Fibroblast of mammary gland (primary cell): ENCODE measurements at places on chromosomes 2 and 18.
A peak's percentile ranks its signal among the peaks of the same experiment; 100 is the strongest.

GRCh38 chr18:23887493-23887892 lies 127.1 kb upstream of the TTC39C start:
- peak; percentile 18 for DNase-seq

DNA sequence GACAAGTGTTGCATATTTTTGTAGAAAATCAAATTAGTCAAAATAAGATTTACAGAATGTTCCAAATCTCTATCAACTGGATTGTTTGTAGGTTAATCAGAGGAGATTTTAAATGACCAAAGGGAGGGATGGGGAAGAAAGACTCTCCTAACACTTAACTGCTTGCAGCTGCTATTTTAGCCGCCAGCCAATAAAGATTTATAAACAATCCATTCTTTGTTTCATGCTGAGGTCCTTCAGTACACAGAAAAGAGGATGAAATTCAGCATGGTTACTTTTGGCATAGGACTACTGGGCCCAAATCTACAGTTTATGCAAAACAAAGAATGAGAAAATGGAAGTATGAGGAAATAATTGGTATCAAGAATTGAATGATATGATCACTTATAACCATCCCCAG lies 86.4 kb upstream of the FN1 start:
- DNase-seq = no peak

GRCh38 chr2:39264733-39265132 lies 21.0 kb upstream of the CDKL4 start:
- no peak for DNase-seq

DNA sequence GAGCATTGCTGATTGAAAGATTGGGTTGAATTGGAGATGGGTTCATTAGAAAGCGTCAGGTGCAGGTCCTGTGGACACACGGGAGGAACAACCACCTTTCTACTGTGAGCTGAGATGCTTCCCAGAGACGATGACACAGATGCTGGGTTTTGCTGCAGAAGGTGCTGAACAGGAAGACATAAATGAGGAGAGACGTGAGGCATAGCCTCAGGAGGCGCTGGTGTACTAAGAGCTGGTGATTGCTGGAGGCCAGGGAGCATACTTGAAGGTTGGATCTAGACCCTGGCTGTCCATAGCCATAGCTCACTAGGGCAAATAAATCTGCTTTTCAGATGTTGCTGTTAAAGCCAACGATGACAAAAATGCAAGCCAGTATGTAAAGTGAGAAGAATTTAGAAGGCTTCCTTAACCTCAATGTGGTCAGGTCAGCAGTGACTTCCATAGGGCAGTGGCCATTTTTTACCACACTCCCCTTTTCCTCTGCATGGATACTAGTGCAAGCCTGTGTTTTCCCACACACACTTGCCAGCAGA lies 153.7 kb downstream of the SOX11 start:
- DNase-seq = no peak

DNA sequence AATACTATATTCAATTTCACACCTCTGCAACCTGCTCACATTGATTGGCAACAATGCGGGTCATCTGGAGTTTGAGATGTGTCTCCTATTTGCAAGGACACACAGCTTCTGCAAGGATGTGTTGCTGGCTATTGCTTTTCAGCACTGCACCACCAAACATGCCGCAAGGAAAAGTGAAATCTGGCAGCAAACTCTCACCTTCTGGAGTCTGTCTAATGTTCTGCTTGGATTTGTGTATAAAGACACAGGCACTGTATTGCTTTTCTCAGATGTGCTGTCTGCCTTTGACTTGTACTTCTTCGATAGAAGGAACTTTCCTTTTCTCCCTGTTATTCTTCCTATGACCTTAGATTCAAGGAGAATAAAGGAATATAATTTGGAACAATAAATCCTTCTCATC lies 138.6 kb upstream of the EPHA4 start:
- DNase-seq = no peak

GRCh38 chr2:173037245-173038120 lies 38.2 kb upstream of the MAP3K20 start:
- no peak for DNase-seq

DNA sequence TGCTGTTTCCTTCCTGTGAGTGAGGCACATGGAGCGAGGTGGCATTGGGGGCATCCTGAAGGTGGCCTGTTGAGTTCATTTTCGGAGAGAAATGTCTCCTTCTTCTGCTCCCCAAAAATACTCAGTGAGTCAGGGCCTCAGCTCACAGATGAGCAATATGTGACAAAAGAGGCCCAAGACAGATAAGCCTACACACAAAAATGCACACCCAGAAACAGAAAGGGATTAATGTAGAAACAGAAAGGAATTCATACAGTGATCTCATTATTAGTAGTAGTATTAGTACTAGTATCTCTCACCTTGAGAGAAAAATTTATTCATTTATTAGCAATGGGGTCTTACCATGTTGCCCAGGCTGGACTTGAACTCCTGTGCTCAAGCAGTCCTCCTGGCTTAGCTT lies 5.1 kb downstream of the GPR75 start:
- DNase-seq = no peak

DNA sequence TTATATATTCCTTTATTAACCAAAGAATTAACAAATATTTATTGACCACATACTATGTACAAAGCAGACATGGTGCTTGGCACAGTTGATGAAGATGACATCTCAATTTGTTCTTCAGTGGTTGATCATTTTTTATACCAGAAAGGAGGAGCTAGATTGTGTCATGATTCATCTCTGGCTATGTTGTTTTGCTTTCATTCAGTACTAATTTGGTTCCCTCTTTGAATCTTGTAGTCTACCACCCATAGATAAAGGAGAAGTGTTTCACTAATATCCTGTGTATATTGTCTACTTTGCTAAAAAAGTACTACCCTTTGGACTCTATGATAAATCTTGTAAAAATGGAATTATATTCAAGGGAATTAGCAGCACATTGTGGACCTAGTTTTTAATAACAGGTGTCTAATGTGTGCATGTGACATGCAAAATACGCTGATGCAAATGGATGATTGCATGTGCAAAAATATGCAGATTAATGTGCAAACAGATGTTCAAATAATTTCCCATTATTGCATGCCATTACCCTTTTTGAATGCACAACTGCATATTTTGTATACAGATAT lies 313.2 kb upstream of the ZEB2 start:
- peak; percentile 35 for DNase-seq

GRCh38 chr2:5756272-5756671 lies 64.1 kb downstream of the SOX11 start:
- DNase-seq = no peak

- DNase-seq = no peak
Measured at GRCh38 chr2:23157812-23158211, 227.2 kb upstream of the KLHL29 start.

DNA sequence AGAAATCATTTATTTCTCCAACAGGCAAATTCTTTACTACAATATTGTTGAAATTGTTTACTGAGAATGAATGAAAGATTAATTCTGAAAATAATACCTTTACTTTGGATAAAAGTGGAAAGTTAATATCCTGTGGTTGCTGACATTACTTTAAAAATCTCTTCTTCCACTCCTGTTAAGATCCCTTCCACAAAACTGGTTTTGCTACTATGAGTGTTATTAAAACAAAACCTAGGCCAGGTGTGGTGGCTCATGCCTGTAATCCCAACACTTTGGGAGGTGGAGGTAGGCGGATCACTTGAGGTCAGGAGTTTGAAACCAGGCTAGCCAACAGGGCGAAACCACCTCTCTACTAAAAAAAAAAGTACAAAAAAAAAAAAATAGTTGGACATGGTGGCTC lies 123.9 kb upstream of the CCDC150 start:
- DNase-seq = no peak

- no peak for DNase-seq
Measured at GRCh38 chr2:43848214-43848613, 9.4 kb downstream of the ABCG8 start.

- DNase-seq = no peak
Measured at GRCh38 chr2:38375696-38376345, 1.3 kb downstream of the ATL2 start.

DNA sequence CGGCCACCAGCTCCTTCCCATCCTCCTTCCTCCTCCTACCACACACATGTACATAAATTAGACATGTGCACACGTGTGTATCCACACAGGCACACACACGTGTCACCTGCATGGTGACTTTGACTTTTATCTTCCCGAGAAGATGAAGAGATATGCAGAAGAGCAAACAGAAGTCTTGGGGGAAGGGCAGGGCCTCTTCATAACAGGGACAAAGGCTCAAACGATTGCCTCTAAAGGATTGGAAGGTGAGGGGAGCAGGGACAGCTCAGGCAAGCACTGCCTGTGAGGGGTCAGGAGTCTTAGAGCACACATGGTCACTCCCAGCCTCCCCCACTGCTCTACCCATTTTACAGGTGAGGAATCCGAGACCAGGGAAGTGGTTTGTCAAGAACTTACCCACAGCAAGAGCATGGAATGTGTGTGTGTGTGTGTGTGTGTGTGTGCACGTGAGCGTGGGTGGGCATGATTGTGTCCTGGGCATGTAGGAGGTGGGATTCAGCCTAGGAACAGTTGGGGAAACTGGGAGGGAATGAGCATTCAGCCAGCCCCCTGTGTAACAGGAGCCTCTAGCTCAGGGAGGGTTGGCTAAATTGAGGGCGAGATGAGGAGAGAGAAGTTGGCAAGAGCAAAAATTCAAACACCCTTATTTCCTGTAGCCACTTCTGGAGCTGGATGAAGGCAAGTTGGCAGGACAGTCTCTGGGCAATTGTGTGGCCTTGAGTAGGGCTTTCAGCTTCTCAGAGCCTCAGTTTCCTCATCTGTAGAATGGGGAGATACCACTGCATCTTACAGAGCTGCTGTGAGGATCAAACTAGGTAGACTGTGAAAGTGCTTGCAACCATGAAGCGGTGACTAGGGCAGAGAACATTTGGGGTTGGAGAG lies 24.2 kb downstream of the CIB4 start:
- DNase-seq = no peak

DNA sequence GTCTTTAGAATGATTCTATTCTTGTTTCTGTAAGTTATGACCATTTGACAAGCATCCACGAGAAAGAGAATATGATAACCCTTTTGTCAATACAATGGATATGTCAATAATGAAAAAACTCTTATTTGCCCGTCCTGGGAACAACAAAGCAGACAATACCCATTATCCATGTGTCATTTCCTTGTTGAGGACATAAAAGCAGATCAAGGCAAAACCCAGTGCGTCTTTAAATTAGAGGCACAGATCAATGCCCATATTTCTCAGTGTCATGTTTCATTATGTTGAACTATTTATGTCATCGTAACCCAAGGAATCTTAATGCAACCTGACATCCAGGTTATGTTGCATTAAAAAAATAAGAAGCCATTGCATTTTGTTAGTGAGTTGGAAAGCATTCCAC lies 365.0 kb upstream of the CELF4 start:
- no peak for DNase-seq

- DNase-seq = no peak
Measured at GRCh38 chr2:19550750-19551149, 192.3 kb upstream of the OSR1 start.

DNA sequence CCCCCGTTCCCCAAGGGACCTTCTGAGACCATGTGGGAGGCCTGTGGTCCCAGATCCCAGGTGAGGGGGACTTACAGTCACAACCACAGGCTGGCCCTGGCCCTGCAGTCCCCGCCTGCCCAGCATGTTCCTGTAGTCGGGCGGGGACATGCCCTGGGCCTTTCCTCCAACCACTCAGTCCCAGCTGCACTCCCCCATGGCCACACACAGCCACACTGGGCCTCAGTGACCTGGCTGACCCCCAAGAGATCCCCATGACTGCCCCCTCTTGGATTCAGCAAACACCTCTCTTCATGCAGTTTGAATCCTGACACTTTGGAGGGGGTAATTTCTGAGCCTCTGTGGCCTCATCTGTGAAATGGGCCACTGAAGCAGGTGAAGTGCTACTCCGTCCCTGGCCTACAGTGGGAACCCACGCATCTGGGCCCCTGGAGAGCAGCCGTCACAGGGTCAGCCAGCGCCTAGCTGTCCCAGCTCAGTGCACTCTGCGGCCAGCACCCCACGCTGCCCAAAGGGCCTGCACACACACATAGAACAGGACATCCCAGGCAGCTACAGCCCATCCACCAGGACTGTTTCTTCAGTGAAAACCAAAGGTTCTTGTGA lies 12.7 kb upstream of the ARHGEF4 start:
- DNase-seq = no peak

- DNase-seq = peak; percentile 81
Measured at GRCh38 chr2:176115883-176116813, at the start of gene HOXD10. TSS of gene HOXD10 (plus strand) at chr2:176116778. CDS start at chr2:176116834, 56 bp downstream.

DNA sequence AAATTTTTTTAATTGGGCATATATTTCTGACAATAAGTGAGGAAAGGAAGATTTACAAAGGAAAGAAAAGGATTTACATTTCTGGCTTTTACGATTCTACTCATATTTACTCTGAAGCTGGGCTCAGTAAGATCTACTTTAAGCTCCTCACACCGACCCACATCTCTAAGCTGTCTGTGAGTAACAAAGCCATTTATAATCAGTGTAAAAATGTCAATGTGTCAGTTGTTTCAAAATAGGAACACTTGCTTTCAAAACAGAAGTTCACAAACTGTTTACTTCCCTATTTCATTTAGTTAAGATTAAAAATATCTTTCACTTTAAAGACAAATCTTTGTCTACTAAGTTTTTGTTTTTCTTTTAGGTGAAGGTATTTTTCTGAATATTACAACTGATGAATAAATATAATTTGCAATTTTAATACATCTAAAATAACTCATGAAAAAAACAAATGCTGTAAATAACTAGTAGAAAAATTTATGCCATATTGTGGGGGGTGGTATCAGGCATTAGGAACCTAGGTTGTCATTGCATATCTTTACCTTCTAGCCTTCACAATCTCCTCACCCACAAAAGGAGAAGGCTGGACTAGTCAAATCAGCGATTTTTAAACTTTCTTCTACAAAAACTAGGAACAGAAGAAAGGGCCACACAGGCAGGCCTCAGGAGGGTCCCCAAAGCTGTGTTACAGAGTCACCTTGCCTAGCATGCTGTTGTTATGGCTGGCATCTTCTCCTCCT lies 64.5 kb downstream of the TMEM131 start:
- no peak for DNase-seq

GRCh38 chr2:16537347-16537746 lies 128.3 kb downstream of the CYRIA start:
- DNase-seq = peak; percentile 6

- peak; percentile 78 for DNase-seq
Measured at GRCh38 chr2:188897096-188897495, 77.1 kb upstream of the COL3A1 start.

DNA sequence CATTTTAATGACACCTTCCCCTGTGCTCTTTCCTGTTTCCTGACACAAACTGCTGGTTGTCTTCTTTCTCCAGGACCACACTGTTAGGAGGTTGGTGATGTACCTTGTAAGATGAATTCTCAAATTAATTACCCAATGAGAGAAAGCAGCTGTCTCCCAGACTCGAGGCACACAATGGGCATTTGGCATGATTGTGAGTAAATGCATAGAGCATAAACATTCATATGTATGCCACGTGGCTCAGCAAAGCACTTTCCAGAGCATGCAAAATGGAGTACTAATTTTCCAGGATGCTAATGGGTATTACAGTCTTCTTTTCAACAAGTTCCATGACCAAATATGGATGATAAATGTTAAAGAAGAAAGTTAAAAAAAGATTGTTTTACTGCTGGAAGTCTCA lies 235.2 kb upstream of the KLHL29 start:
- no peak for DNase-seq
